HS-5 (cell line): ENCODE measurements at places on chromosomes 7 and 10.
A peak's percentile ranks its signal among the peaks of the same experiment; 100 is the strongest.

DNA sequence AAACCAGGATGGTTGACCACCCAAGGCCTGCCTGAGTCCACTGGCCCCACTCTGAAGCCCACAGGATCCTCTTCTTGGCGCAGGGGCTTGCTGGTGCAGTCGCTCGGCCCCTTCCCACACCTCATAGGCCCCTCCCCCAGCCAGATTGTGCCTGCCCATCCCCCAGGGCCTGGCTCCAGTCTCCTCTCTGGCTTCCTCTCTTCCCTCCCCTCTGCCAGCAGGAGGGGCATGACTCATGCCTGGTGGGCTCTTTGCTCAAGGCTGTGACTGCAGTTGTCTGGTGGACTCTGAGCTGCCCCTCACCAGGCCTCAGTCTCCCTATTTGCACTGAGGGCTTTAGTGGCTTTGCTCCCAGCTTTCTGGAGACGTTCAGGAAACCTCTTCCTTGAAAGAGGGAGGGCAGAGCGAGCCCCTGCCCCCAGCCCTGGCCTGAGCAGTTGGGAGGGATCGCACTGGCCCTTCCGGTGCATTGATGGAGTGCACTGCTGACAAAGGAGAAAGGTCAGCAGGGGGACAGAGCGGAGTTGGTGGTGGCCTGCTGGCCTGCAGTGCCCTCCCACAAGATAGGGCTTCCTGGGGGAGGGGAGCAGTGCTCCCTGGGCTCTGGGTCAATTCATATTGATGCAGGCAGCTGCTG is 60.7 kb downstream of the ZMIZ1 start:
- DNase-seq: no peak

DNA sequence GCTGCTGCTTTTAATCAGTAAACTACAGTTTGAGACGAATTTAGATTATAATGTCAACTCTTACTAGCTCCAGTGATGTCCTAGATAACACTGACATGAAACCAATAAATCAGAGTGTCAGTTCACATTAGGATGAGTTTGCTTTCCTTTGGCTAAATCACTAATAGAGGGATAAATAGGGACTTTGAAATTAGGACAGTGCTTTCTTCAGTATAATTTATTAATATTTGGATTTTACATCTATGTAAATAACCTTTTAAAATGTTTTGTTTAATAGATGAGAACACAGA is 55.6 kb downstream of the C1GALT1 start:
- no peak for DNase-seq

- no peak for DNase-seq
These were observed 237.1 kb downstream of the SUGCT start for GRCh38 chr7:40371806-40372440.

GRCh38 chr10:48798481-48799254 is 114.0 kb downstream of the WDFY4 start:
- DNase-seq: no peak

DNA sequence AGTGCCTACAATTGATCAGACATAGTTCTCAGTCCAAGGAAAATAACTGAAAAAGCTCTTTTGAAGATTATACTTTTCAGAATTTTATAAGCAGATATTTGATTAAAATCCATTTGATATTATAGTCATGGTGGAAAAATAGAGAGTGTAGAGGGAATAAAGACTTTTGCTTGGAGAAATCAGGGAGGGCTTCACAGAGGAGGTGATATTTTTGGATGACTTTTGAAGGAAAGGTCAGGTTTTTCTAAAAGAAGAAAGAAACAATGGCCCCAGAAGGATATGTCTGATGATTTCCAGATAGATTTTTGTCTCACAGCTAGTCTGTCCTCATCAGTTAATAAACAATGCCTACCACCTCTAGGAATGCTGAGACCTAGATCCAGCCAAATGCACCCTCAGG is 806.3 kb upstream of the CELF2 start:
- no peak for DNase-seq

GRCh38 chr7:113460067-113460466 is 341.7 kb upstream of the SMIM30 start:
- no peak for DNase-seq

DNA sequence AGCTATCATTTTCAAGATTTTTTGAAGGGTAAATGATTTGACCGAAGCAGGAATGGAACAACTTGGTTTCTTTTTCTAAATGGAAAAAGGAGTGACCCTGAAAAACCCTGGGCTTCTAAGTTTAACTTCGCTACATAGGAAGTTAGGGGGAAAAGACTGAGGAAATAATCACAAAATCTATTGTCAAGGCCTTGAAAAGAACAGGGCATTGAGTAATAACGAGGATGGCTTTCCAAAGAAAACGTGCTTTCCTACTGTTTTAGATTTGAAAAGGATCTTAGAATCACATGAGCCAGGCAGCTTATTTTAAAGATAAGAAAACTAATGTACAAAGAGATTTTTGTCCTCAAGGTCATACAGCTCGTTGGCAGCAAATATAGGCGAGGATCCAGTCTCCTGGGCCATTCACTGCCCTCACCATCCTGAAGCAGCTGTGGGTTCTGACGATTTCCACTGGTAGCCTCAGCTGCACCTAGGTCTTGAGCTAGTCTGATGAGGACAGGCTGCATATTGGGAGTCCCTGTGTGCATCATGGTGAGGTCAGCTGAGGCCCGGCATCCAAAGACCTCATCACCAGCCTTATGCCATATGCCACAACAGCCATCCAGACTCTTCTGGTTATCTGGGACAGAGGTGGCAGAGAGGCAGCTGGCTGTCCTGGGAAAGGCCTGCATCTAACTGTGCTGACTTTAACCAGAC is 384.7 kb upstream of the NRP1 start:
- DNase-seq: no peak

GRCh38 chr10:53664282-53665019 is 891.9 kb upstream of the MBL2 start:
- no peak for DNase-seq

GRCh38 chr10:79936625-79937615 is 12.0 kb downstream of the SFTPD start:
- DNase-seq: no peak

DNA sequence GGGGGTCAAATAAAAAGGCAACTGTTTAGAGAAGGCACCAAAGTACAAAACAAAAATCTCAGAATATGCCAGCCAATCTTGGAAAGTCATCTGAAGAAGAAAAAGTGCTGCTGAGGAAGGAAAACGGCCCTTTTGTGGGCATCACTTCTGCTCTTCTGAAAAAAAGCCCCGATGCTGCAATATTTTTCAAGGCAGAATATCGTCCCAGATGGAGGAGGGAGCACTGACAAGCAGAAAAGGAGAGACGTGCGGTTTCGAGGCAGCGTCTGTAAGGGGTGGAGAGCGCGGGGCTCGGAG is 959 bp upstream of the ATRNL1 start:
- no peak for DNase-seq

- no peak for DNase-seq
These were observed 8.2 kb downstream of the PRXL2A start for GRCh38 chr10:80416479-80417098.

GRCh38 chr10:659688-660141 is 29.8 kb downstream of the DIP2C start:
- no peak for DNase-seq

DNA sequence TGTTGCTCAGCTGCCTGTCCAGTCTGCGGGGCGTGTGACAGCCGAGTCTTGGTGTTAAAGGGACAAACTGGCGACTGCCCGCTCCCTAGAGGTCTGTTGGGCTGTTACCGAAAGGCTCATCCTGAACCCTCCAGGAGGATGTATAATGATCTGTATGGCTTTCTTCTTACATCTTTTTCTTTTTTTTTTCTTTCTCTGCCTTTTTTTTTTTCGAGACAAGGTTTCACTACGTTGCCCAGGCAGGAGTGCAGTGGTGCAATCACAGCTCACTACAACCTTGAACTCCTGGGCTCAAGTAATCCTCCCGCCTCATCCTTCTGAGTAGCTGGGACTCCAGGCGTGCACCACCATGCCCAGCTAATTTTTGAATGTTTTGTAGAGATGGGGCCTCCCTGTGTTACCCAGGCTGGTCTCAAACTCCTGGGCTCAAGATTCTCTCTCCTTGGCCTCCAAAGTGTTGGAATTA is 857 bp downstream of the INTS15 start:
- DNase-seq: peak; percentile 25

GRCh38 chr10:27687743-27688142 is 57.9 kb downstream of the MKX start:
- DNase-seq: no peak

- no peak for DNase-seq
These were observed 63.0 kb downstream of the ZNF22 start for GRCh38 chr10:45063591-45064231.

- no peak for DNase-seq
These were observed 31.0 kb upstream of the TRIM8 start for GRCh38 chr10:102613286-102613685.

DNA sequence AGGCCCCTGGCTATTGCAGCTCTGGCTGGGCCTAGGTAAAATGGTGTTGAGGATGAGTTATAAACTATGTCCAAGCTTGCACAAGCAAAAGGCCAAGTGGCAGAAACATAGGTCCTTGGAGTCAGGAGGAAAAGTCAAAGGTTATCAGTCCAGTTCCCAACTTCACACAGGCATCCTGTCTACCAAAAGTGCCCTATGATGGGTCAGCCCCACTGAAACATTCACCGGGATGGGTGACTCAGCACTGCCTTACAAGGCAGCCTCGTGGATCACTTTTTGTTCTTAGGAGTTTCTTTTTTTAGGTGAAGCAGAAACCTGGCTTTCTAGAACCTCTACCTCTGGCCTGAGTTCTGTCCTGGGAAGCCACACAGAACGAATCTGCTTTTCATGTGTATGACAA is 158.8 kb upstream of the LYZL2 start:
- no peak for DNase-seq

GRCh38 chr7:106057962-106058927 is 53.9 kb downstream of the SYPL1 start:
- DNase-seq: no peak

DNA sequence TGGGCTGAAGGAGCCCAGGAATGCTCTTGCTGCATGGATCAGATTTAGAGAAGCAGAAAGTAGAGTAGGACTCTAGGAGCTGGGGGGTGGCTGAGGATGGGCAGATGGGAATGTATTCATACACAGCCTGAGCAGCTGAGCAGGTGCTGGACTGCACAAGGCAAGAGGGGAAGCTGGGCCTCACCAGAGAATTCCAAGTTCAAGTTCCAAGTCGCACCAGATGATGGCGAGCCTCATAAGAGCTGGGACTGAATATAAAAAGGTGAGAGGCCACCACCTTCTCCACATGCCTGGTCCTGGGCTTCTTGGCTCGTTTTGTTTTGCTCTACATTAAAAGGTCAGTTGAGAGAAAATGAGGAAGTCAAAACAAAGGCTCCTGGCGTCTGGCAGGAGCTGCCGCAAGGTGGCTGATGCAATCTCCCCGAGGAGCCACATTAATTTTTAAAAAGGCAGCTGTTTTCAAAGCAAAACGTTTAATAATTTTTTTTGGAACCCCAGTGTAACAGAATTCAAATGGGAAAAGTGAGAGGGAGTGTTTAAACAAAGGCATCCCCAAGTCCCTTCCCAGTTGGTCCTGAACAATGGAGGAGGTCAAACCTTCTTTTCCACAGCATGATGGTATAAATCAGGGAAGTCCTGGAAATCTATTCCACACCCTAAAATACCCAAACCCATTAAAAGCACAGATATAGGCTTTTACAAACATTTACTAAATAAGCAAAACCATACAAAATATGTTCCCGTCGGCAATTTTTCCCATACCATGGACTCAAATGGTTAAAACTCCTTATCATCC is 9.5 kb downstream of the CYREN start:
- no peak for DNase-seq

DNA sequence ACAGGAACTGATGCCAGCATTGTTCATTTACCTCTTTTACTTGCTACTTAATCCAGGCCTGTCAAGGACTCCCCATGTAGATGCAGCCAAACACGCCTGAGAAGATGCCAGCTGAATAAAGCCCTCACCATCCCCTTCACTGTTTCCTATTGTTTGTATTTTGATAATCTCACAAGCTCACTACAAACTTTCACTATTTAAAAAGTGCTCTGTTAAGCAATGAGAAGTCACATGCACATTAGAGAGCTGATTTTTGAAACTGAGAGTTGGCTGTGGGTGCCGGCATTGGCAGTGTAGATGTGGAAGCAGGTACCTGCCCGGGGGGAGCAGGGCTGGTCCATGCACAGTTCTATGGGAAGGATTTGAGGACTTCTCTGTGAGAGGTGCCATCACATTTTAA is 169.8 kb upstream of the GRB10 start:
- no peak for DNase-seq

DNA sequence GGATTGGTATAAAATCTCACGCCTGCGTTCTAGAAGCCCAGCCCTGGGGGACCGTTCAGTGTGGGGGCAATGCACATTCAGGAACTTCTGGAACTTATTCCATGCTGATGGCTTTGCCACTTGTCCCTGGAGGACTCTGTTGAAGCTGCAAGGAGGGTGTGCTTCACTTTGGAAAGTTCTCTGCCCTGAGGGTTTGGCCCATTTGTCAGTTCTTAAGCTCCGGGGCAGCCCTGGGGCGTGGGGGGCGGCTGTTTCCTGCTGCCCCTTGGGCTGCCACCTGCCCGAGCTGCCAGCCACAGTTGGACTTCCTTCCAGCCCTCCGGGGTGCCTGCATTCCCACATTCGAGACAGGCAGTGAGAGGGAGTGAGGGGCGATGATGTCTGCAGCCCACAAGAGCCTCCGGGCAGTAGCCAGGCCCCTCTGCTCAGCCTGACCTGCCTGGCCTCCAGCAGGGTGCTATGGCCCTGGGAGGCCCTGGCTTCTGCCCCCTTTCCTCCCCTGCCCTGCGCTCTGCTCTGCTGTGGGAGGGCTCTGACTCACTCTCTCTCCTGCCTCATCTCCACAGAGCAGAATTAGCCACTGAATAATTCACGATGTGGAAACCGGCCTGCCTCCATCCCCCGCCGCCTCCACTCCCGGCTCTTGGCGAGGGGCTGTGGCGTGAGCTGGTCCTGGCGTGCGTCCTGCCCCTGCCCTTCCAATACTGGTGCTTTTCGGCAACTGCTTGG is 1.9 kb downstream of the TTYH3 start:
- DNase-seq: peak; percentile 56

DNA sequence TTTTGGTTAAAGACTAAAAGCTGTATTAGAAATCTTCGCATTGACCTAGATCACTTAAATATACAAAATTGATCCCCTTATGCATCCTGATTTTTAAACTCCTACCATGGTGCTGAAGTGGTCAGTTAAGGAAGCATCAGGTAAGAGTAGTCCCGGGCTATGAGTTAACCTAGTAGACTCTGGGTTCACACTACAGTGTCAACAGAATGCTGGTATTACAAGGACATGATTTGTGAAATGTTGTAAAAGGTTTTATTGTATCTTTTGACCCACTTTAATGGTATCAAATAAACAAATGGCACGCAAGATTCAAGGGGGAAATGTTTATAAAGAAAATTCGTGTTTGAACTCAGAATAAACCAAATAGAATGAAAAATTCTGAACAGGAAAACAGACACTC is 36.8 kb downstream of the RTKN2 start:
- DNase-seq: no peak

- DNase-seq: no peak
These were observed 182.7 kb downstream of the FAM107B start for GRCh38 chr10:14592026-14592425.

DNA sequence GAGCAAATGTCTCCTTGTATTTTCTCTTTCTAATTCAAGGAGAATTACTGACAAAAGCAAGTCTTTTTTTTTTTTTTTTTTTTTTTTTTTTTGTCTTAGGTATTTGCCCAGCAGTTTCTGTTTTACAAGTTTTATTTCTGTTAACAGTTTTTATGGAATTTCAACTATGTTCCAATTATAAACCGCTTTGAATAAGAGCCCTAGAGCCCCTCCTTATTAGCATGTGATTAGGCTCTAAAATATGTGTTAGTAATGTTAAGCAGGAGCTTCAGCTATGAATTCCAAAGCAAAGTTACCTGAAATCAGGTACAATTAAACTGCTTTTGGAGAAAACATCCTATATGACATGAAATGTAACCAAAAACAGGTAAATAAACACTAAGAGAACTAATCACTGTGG is 997.0 kb upstream of the POT1 start:
- DNase-seq: no peak
